Fibroblast of pulmonary artery (primary cell): ENCODE measurements at places on chromosomes 13 and 19.
A peak's percentile ranks its signal among the peaks of the same experiment; 100 is the strongest.

DNA sequence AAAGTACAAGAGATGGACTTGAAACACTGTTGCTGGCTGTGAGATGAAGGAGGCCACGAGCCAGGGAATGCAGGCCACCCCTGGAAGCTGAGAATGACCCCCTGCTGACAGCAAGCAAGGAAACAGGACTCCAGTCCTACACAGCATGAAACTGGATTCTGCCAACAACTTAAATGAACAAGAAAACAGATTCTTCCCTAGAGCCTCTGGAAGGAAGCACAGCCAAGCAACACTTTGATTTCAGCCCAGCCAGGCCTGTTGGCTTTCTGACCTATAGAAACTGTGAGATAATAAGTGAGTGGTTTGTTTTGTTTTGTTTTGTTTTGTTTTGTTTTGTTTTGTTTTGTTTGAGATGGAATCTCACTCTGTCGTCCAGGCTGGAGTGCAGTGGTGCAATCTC is 105.3 kb upstream of the CACNA1A start:
- DNase-seq, result no peak

DNA sequence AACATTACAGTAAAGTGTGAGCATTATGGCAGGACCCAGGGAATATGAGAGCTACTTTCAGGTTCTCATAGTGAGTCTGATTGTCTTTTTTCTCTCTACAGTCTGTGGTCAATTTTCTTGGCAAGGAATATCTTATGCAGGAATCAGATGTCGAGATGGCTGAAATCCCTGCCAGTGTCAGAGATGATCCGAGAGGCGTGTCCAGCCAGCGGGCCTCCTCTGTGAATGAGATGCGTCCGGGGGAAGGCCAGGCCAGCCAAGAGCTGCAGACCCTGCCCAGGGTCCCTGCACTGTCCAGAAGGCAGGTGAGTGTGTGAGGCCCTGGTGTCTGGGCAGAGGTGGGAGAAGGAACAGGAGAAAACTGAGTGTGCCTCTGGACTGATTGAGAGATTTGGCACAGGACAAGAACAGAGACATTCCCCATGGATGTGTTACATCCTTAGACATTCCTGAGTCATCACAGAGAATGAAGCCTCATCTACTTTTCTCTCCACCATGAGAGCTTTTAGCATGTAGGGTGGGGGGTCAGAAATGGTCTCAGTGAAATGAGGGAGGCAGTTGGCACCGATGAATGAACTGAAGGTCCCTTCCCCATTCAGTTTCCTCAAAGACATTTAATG is 27.3 kb upstream of the EDDM13 start:
- DNase-seq, result no peak

GRCh38 chr19:52584736-52585440 is 14.8 kb downstream of the ZNF701 start:
- no peak for DNase-seq

GRCh38 chr13:20691616-20692015 is 11.9 kb upstream of the IL17D start:
- no peak for DNase-seq

GRCh38 chr13:68697551-68697950 is 1410.1 kb upstream of the ATXN8OS start:
- DNase-seq, result no peak

DNA sequence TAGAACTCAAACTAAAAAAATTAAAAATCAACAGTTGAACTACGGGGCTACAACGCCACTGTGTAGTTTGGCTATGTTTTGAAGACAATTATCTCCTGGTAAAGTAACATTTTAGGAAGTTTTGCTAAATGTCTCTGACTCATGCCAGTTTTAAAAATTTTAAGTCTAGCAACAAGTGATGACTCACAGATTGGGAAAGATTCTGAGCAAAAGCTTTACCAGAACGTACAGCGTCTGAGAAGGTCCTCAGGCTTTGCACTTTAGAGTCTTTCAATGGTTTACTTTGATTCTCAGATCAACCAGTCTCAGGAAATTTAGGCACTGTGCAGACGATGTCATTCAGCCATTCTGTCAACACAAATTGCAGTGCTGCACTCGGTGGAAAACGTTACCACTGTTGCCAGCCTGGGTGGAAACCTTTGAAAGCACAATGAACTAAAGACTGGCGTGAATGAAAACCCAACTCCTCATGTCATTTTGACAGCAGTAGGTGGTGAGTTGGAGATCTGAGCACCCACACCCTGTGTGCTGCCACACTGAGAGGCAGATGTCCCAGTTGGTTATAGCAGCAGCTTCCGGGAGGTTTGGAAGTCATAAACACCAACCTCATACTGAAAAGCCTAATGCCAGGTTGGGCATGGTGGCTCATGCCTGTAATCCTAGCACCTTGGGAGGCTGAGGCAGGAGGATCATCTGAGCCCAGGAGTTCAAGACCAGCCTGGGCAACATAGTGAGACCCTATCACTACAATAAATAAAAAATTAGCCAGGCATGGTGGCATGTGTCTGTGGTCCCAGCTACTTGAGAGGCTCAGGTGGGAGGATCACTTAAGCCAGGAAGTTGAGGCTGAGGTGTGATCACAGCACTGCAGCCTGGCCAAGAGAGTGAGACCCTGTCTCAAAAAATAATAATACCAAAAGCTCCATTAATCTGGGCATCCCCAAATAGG is 6.3 kb upstream of the WTIP start:
- DNase-seq, result peak; percentile 88

- DNase-seq, result no peak
These were observed 6.4 kb downstream of the COMP start for GRCh38 chr19:18784786-18785120.

DNA sequence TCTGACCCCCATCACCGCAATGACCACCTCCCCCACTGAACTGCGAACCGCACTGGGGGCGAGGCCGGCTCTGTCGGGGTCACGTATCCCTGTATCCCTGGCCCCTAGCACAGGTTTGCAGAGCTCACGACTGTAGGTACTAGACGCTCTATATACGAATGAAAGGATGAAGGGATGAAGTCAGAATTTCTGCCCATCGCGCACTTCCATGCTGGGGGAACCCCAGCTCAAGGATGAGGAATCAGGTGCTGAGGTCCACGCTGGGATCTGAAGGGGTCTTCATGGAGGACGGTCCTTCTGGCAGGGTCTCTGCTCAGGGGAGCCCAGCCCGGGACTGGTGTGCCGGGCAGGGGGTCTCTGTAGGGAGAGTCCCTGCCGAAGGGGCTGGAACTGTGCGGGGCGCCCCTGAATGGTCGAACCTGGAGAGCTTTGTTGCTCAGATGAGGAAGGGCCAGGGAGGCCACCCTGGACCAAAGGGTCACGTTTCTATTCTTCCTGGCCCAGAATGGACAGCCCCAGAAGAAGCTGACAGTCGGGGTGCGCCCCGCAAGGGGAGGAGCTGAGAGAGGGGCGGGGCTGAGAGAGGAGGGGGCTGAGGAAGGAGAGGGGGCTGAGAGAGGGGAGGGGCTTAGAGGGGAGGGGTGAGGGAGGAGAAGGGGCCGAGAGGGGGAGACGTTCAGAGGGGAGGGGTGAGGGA is 37.9 kb upstream of the SEMA6B start:
- no peak for DNase-seq

GRCh38 chr13:26377038-26377437 is 123.1 kb downstream of the CDK8 start:
- DNase-seq, result peak; percentile 20

- peak; percentile 63 for DNase-seq
These were observed 8.3 kb upstream of the CDC42EP5 start for GRCh38 chr19:54481326-54481930.

GRCh38 chr13:112486386-112487126 is 101.4 kb downstream of the TUBGCP3 start:
- DNase-seq, result no peak

GRCh38 chr13:27130223-27130978 is 41.2 kb downstream of the USP12 start:
- DNase-seq, result peak; percentile 39

GRCh38 chr13:22399801-22400420 is 729.0 kb downstream of the FGF9 start:
- no peak for DNase-seq

- DNase-seq, result peak; percentile 72
These were observed 19.6 kb downstream of the CELF5 start for GRCh38 chr19:3243819-3244700.

DNA sequence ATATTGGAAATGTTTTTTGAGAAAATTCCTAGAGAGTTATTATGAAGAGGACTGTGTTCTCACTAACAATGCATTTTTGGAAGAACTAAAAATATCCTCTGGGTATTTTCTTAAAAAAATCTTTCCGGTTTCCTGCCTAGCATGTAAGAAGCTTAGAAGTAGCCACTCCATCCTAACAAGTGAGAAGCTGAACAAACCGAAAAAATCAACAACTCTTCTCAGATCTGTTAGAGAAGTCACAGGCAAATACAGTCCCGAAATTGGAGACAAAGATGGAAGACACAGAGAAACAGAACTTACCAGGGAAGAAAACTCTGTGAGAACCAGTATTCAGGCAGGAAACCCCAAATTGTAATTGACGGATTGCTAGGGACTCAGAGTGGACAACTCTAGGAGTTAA is 173.0 kb downstream of the KLF12 start:
- no peak for DNase-seq

DNA sequence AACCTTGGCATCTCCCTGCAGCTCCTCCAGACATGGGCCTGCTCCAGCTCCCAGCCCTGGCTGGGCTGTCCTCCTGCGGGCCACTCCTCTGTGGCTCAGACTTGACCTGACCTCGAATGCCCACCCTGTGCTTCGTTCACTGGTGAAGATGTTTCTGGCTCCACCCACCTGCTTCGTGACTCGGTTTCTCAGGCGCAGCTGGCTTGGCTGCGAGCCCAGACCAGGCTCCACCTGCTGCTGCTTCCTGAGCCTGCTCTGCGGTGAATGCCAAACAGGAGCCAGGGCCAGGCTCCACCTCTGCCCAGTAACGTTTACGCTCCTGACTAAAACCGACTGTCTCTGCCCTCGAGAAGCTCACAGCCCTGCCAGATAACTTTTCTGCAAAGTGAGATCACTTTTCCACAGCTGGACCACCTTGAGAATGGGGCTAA is 8.9 kb upstream of the RSPH6A start:
- DNase-seq, result no peak

DNA sequence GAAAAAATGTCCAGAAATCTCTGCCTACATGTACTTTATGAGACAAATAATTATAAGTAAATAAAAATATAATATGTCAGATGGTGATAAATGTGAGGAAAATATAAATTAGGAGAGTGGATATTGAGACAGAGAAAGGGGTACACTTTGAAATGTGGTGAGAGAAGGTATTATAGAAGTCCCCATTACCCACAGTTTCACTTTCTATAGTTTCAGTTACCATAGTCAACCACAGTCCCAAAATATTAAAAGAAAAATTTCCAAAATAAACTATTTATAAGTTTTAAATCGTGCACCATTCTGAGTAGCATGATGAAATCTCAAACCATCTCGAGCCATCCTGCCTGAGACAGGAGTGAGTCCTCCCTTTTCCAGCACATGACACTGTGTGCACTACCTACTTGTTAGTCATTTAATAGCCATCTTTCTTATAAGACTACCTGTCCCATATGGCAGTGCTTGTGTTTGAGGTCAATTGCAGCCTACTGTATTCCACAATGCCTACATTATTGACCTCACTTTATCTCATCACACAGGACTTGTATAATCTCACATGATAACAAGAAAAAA is 653.7 kb downstream of the DACH1 start:
- no peak for DNase-seq

- no peak for DNase-seq
These were observed 29.3 kb upstream of the SPACA7 start for GRCh38 chr13:112346899-112347229.

DNA sequence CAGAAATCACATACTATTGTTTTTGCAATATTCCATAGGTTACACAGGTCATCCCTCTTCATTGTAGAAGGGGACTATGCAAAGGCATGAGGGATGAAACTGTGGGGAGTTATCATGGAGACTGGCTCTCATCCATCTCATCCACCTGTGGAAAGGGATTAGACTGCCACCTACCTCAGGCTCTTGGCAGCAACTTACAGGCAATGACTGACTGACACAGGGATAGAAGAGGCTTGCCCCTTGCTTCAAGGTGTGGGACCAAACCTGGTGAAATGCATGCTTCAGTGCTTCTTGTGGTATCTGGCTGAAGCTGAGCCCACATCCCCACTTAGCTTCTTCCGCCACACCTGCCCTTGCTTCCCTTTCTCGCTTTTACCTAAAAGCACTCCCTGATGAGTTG is 341.3 kb downstream of the GPC5 start:
- no peak for DNase-seq
